ENCODE measurements at places on chromosomes 5 and 9.
A peak's percentile ranks its signal among the peaks of the same experiment; 100 is the strongest.

GRCh38 chr5:96088706-96089498 is 127.3 kb upstream of the ELL2 start:
- DNase-seq, result no peak

GRCh38 chr9:38768351-38768761 is 48.4 kb upstream of the FAM240B start:
- DNase-seq, result no peak

- no peak for DNase-seq
Observed at GRCh38 chr9:8338767-8339510, 539.4 kb upstream of the DMAC1 start.

DNA sequence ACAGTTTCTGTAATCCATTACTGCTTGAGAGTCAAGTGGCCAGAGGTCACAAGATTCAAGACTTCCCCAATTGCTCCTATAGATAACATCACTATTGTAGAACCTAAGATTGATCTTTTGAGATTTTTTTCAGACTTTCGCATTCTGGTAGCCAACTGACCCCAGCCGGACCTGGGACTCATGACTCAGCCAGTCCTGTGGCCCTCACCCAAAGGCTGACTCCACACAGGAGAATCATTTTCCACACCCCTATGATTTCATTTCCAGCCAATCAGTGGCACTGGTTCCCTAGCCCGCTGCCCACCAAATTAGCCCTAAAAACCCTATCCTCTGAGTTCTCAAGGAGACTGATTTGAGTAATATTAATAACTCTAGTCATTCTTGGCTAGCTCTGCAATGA is 36.2 kb downstream of the TARS1 start:
- no peak for DNase-seq

DNA sequence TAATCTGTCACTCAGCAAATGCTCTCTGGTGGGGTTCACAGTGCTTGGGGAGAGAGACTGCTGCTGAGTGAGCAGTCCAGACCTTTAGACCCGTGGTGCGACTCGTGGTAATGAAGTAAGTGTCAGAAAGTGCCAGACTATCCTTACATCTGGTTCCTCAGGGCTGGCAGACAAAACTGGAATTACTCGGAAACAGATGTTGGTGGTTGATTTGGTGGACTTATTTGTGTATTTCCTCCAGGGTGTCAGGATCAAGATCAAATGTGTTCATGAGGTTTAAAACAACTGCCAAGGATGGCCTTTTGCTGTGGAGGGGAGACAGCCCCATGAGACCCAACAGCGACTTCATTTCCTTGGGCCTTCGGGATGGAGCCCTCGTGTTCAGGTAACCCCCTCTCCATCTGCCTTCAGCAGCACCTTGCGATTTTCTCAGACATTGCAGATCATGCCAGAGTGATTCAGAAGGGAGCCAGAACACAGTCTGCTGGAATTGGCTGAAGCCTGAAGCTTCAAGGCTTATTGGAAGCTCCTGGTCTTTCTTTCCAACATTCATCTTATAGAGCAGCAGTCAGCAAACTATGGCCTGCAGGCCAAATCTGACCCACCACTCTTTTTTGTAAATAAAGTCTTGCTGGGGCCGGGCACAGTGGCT is 105.2 kb downstream of the LIFR start:
- DNase-seq, result no peak

DNA sequence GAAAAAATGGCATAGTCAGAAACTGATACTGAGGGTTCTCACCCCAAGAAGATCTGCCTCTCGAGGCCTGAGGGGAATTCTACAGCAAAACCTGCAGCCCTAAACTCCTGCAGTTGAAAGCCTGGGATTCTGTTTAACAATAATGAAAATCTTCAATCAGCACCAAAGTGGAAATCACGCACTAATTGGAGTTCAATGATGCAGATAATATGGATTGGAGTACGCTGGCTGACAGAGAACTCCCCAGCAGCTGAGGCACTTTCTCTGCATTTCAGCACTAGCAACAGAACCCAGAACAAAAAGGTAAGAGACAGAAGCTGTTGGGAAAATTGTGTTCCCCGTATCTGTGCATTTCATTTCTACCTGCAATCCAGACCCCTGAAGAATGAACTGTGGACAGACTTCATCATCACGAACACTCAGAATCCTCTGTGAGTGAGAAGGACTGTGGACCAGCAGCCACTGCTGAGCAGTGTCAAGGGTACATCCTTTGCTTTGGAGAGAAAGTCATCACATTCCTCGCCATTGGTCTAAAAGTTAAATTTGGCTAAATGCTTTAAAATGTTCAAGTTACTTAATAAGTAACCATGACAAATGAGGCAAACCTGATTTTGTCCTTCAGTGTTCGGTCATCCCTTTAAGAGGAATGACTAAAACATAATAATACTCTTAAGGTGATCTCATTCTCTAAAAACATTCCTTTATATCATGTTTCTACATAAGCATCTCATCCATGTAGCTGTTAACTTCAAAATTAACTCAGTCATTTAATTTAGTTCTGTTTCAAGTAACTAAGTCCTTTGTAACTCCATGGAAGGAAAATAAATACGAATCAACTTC is 126.1 kb downstream of the GAS1 start:
- peak; percentile 23 for DNase-seq

DNA sequence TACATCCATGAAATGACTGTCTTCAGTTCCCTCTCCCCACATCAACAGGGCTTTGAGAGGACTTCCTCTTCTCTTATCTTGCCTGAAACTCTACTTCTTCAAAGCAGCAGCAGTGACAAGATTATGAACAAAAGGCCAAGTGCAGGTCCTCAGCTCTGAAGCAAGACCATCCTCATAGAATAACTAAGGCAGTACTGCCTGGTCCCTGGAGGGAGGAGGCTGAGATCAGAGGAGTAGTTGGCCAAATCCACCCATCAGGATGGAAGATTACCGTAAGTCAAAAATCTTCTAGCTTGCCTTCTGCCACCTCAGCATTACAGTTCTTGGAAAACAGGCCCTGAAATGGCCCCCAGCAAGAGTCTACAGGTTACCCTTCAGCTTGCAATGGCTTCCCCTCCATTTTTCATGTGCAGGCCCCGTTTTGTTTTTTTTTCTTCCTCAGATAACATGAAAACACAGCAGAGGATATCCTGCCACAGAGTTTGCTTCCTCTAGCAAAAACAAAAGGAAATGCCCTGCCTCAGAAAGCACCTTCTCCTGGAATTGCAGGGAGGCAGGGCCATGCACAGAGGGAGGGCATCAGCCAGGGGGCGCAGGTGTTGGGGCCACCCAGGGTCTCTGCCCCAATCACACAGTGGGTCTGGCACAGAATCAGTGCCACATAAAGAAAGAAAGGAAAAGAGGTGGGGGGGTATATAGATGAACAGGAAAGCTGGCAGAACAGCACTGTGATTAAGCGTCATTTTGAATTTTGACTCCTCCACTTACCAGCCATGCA is 40.0 kb downstream of the KLHL3 start:
- no peak for DNase-seq

- no peak for DNase-seq
Observed at GRCh38 chr5:54323495-54323894, 13.1 kb upstream of the ARL15 start.

DNA sequence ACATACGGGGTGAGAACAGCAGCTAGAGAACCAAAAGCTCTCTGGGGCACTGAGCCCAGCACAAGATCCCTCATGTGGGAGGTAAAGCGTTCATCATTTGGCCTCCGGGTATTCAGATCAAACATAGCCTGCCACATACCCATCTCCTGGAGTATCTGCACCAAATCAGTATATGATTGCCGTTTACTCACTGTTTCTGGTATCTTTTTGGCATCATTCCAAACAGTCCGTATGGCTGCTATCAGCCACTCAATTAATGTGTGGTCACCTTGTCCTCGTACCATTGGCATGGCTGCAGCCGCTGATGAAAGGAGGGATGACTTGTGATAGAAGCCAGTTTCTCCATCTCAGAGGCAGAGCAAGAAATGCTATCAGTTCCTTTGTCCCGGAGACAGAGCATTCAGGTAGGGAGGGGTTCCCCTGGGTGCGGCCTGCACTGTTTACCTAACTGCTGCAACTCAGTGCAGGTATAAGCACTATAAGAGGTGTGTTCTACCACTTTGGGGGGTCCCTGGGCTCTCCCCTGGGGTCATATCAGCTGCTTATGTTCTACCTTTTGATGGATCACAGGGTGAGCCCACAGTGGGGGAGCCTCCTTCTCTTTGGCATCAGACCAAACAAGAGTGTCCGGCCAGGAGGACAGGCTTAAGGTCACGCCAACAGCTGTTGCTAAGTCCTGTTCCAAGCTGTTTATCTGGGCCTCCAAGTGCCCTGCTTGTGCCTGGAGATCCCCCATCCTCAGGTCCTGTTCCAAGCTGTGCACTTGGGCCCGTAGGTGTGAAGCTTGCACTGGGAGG is 9.4 kb downstream of the DMAC1 start:
- DNase-seq, result no peak

DNA sequence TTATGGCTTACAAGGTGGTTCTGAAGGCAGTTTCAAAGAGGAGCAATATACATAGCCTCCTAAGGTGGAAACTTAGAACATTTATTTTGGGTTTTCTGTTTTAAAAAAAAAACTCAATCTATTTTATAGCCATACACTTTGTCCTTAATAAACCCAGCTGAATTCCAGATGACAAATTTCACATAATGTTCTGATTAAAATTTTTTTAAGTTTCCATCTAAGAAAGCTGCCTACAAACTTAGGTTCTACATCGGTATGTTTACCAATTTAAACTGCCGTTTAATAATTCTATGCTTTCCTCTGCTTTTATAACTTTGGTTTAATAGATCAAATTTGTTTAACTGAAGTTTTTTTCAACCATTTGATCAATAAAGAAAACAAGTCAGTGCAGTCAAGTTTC is 12.5 kb downstream of the NR3C1 start:
- DNase-seq, result no peak

DNA sequence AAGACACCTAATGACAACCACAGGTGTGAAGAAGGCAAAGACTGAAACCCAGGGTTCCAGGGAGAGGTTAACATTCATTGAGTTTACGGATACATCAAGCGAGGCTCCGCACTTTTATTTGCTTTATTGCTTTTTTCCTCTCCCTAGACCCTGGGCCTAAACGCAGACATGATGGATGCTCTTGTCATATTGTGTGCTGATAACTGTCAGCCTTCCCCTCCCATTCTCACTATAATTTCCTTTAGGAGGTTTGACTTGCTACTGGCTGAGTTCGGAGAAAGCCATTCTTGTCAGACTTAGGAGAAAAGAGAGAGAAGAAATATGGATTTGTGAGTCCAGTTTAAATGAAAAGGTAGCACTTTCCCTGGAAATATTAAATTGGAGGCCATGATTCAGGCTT is 471.6 kb downstream of the DNAH5 start:
- no peak for DNase-seq

DNA sequence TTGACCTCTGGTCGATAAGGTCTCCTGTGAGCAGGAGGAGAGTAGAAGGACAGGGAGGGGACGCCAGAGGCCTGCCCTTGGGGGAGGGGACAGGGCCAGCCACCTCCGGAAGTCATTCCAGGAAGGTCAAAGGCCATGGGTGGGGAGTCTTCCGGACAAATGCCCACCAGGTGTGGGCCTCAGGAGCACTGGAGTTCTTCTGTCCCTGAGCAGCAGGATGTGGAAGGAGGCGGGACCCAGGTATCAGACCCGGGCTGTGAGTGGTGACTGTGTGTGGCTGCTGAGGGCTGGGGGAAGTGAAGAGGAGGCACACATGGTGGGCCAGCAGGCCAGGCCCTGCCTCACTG is 13.9 kb downstream of the FGF18 start:
- no peak for DNase-seq

GRCh38 chr5:116559673-116560164 is 14.9 kb downstream of the SEMA6A start:
- DNase-seq, result no peak

DNA sequence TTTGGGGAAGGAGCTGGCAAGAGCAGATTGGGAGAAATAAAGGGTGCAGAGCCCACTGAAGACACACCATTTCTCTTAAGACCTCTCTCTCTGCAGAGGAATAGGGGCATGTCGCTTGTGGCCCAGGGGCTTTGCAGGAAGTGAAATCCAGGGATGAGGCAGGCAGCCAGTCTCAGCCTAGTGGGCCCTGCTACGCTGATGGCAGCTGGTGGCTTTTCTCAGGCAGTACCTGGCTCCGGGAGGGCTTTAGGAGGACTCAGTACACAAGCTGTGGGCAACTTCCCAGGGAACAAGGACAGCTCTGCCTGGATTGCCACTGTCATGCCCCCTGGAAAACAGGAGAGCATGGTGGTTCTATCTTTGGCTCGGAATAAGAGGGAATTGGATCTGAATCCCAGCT is 76.2 kb upstream of the NEURL1B start:
- DNase-seq, result no peak

DNA sequence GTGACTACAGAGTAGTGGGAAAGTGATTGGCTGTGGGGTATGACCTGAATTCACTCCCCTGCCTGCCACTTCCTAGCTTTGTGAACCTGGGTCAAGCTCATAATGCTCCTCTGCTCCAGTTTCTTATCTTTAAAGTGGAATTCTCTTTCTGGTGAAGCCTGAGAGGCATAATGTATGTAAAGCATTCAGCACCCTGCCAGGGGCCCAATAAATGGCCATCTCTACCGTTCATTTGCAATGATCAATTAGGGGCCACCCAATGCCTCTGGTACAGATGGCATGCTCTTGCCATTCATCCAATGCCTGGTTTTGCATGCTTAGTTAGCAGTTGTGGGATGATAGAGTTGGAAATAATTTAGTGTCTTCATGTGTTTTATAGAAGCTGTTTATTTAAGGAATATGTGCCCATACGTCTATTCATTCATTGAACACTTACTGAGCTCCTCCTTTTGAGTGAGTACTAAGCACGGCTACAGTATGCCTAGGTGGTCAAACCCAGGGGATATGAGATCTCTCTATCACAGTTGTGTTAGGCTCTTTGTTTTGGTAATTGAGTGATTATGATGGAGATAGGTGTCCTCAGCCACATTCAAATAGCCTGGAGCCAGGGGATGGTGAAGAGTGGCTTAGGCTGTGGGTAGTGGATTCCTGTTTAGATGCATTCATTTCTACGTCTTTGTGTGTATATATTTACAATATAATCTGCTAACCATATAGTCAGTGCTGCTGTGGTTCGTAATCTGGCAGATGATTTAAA is 15.3 kb downstream of the ZNF462 start:
- no peak for DNase-seq

- DNase-seq, result no peak
Observed at GRCh38 chr5:68433526-68433922, 218.0 kb downstream of the PIK3R1 start.

DNA sequence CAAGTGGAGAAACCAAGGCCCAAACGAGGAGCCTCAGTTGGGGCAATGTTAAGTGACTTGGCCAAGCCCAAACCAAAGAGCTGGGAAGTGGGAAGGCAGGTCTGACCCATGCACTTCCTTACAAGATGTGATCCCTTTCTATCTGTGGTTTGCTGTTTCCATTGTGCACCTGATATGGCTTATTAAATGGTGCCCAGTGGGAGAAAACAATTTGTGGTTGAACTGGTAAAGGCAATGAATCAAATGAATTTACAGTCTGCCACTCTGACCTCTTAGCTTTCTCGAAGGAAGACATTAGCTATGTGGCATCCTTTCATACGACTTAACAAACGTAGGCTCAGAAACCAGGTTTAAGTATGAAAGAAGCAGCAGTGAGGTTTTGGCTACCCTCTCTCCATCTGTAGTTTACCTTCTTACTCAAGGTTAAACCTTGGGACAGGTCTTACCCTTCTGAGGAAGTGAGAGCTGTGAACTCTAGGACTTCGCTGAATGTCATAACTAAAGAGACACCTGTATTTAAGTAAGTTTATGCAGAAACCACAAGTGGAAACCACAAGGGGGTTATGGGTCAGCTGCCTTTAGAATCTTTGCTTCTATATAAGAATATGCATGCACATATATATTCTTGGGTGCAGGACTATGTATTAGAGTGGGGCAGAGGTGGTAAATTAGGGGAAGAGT is 100.5 kb upstream of the SPATA31D4 start:
- DNase-seq, result no peak
